ENCODE measurements at places on chromosomes 4 and X.

DNA sequence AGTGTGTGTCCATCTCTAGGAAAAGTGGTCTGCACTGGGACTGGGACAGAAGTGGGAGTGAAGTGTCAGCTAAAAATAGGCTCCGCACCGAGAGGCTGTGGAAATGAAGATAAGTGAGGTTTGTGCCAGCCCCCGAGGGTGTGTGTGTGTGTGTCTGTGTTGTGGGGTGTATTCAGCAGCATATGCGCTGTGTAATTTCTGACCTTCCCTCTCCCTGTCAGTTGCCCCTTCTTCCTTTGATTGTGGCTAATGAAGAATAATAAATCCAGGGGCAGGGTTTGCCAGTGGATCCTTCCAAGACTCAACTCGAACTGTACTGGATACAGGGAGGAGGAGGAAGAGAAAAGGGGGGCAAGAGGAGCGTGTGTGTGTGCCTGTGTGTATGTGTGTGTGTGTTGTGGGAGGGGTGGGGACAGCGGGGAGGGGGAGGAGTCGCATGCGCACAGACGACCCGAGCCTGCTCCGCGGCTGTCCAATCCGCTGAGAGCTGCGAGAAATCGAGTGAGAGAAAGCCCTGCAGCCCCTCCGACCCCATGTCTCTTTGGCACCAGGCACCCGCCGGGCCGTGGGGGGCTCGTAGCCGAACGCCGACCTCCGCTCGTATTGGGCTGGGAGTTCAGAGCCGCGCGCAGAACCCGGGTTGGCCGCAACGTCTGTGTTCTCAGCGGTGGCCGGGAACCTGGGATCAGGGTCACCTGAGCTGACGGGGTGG lies 916 bp upstream of the POU4F2 start:
- no peak for DNase-seq

GRCh38 chr4:15777697-15778288 lies 335 bp upstream of the CD38 start:
- DNase-seq = no peak

DNA sequence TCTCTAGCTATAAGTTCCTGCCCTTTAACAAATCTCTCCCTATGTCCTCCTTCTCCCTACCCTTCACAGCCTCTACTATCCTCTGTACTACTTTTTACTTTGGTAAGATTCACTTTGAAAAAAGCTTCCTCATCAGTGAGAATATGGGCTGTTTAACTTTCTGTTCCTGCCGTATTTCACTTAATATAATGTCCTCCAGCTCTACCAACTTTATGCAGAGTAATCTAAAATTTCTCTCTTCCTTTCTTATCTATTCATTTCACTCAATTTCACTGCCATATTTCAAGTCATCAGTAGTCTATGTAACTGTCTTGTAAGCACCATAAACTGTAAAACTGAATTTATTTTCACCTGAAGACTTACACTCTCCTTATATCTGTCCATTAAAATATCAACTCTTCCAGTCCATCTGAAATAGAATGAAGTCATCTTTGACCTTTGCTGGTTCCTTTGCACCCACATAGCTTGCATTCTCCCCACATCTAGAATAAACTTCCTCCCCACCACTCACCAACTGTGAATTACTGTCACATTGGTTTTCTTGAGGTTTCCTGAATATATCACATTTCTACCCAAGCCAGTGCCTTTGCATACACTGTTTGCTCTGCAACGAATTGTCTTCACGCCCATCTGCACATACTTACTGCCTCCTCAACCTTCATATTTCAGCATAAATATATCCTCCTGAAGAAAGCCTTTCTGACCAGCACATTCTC lies 54.6 kb downstream of the ARAP2 start:
- no peak for DNase-seq

GRCh38 chrX:9897761-9898161 lies 69.4 kb upstream of the CLDN34 start:
- no peak for DNase-seq

DNA sequence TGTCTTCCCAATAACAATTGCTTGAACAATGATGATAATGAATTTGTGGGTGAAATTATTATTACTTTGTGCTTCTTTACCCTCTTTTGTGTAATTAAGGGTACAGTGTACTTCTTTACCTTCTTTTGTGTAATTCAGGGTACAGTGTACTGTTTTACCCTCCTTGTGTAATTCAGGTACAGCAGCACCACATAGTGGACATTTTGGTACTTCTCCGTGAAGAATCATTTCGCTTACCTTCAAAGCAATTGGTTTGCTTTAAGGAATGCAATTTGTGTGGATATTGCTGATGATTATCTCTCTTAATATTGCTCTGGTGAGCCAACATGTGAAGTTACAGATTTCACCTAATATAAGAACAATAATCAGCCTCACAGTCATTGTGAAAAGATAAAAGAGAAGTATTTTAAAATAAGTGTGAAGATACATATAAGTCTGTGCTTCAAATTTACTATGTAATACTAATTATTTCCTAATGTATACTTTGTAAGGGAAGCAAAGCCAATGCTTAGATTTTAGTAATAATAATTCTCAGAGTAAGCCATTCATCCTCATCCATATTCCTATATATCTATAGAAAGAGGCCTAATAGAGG lies 27.2 kb upstream of the SEC24B start:
- no peak for DNase-seq

GRCh38 chr4:183905081-183905592 lies at the start of gene STOX2:
STOX2 (plus strand) TSS chr4:183905307; CDS start chr4:183906791, 1,484 bp downstream.
- DNase-seq = no peak

DNA sequence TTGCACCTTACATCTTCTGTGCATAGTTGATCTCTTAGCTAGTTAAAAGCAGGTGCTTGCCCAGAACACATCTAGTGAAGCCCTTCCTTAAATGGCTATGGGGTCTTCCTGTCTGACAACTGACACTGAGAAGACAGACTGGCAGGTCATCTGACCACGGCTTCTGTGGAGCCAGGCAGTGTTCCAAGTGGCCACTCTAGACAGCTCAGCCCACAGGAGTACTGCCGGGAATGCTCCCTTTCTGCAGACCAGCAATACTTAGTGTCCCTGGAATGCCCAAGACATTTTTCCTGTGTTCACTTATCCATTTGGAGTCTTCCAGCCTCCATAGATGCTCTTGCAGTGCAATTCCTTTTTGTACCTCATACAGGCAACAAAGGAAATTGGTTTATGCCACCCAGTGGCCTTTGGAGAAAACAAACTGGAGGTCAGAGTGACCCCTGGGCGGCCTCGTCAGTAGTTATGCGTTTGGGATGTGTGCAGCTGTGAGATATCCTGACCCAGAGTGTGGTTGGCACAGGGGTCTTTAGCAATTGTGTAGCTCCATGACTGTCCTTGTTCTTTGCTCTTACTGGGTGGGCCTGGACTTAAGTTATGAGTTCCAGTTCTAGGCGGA lies 335.5 kb downstream of the ARHGAP10 start:
- DNase-seq = no peak

DNA sequence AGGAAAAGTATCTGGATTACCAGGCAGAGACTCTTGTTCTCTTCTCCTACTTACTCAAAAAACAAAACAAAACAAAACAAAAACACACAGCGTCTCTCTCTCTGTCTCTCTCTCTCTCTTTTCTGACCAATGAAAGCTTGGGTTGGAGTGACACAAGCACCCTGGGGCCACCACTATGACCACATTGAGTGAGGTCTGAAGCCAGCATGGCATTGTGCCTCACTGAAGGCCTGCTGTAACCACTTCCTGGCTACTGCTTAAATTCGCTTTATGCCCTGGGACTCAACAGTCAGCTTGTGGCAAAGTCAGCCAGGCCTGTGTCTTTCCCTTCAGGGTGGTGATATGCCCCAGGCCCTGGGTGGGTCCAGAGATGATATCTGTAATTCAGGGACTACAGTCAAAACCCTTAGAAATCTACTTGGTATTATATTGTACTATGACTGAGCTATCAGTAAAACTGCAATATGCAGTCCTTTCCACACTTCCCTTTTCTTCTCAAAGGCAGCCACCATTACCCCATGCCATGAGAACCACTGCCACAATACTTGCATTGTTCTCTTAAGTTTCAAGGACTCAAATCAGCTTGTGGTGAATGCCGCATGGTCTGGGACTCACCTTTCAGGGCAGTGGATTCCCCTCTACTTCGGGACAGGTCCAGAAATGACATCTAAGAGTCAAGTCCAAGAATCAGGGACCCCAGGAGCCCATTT lies 606.8 kb upstream of the KLHL4 start:
- no peak for DNase-seq

DNA sequence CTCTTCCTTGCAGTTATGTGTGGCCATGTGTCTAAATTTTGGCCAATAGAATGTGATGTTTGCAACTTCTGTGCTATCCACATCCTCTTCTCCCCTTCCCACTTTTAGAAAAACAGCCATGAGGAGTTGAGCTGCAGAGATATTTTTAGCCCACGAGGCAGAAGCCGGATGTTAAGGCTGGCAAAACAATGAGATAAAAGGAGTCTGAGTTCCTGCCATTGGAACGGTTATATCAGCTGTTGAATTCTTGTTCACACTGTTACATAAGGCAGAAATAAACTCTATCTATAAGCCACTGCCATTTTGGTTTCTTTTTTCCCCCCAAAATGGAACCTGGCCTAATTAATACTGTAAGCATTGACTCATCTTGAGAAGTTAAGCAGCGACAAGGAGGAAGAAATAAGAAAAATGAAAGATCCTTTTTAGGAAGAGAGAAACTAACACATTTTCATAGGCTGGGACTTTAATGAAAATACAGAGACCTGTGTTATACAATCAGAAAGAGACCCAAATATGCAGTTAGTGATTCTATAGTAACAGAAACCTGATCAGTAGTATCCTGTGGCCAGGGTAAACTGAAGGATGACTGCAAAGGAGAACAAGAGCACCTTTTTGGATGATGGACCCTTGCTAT lies 200.5 kb downstream of the INPP4B start:
- DNase-seq = no peak

DNA sequence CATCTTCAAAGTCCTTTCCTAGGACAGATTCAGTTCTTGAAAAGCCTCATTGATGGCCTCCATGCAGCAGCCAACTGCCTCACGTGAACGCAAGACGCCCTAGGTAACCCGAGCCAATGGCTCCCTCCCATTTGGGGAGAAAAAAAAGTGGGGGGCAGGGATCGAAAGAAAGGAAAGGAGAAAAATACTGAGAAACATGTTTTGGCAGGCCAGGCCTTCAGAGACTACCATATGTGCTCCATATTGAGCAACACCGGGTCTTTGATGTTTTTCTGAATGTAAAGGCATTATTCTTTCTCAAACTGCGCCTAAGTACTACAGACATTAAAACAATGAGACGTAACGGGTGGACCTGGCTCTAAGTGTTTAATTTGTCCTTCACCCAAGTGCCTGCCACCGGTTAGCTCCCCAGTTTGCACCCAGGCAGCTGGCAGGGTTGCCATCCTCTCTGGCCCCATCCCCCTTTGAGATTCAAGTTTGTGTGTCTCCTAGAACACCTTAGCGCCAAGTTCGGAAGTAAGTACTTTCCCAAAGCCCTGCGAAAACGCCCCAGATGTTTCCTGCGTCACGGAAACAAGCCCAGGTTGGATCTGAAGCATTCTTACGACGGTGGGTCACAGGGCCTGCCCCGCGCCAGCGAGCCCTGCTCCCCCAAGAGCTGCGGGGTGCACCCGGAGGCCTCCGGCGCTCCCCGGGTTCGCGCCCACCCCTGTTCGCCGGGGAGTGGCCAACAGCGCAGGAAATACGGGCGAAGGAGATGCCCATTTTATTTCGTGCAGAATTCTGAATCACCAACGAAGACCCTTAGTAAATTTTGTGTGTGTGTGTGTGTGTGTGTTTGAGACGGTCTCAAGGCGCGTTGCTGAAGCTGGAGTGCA lies 30.1 kb downstream of the HAND2 start:
- no peak for DNase-seq

DNA sequence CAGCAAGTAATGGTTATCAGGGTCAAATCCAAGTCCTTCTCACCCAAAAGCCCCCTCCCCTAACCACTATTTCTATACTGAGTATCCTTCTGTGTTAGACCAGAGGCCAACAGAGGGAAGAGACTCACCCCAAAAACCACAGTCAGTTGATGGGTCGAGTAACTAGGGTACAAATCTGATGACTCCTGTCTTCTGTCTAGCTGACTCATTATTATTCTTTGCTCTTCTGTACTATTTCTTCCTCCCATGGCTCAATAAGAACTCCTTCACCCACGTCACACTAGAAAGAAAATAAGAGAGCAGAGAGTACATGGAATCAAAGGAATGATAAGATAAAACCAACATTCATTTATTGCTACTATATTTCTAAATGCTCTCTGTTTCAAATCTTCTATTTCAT lies 2.0 kb downstream of the RAB40A start:
- DNase-seq = no peak

DNA sequence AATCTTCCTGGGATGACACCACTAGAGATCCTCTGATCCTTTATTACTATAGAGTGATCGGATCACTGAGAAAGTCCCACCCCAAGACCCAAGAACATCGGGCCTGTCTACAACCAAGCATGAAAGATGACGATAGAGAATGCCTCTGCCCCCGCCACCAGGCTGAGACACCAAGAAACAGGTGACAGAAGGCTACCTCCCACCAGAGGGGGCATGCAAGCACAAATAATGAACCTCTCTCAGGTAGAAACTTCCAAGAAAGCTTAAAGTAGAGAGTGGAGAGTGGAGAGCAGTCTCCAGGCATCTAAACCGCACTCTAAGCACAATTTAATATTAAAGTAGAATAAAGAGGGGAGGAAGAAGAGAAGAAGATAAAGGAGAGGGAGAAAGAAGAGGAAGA lies 402.6 kb downstream of the INPP4B start:
- no peak for DNase-seq

GRCh38 chr4:128311659-128312403 lies 24.2 kb upstream of the PGRMC2 start:
- DNase-seq = no peak

GRCh38 chrX:153571534-153571908 lies 27.4 kb downstream of the CCNQ start:
- no peak for DNase-seq

GRCh38 chrX:9670136-9670814 lies 95.4 kb downstream of the GPR143 start:
- no peak for DNase-seq

DNA sequence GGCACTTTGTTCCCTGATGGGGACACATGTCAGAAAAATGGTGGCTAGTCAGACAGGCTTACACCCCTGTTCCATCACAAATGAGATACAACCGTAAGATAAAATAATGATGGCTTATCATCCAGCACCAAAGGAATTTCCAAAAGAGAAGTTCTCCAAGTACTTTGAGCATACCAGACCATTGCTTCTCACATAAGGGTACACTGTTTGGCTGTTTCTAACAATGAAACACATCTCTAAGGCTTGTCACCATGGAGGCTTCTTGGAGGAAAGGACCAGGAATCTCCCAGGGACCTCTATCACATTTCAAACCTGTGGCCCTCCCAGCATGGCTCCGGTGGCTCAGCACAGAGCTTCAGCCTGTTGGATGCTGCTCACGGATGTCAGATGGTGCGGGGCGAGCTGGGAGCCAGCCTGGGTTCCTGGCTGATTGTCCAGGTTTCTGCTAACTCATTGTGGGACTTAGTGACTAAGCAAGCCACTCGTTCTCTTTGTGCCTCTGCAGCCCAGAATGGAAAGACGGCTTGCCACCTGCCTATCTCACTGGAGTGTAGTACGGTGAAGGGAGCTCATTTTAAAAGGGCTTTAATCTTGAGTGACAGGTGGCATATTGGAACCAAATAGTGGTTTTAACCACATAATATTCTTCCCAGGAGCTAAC lies 54.5 kb downstream of the FHDC1 start:
- no peak for DNase-seq

Data from stimulated activated CD8-positive, alpha-beta memory T cell treated with anti-CD3 and anti-CD28 coated beads, Interleukin-4, amount 100 ng/mL, for 24 hours (primary cell).